ENCODE measurements at places on chromosomes 5 and 9.
A peak's percentile ranks its signal among the peaks of the same experiment; 100 is the strongest.

DNA sequence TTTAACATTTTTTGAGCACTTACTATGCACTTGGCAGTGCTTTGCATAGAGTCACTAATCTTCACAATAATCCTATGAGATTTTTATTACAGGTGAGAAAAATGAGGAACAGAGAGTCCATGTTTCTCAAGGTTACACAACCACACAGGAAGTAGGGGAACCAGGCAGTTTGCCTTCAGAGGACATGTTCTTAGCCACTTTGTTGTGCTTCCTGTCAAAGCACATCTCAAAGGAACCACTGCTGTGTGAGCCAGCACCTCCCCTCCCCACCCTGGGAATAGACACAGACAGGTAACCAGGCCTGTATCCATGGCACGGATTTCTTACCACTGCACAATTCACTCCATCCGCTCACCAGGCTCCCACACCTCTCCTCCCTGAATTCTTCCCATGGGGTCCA, 6.3 kb upstream of the DNAJB5 start:
- no peak for DNase-seq

DNA sequence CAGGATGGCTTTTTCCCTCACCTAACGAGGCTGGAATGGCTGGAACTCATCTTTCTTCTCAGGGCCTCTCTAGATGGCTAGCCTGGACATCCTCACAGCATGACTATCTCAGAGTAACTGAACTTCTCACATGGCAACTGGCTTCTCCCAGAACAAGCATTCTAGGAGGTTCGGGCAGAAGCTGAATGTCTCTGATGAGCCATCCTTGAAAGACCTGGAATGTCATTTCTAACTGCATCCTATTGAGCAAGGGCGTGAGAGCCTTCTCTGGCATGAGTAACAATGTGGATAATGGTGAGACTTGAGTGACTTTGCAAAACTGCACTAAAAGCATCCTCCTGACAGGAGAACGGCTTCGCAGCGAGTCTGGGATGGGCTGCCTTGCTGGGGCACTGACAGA, 487.7 kb downstream of the MAT2B start:
- no peak for DNase-seq

GRCh38 chr5:59637884-59638580, 255.5 kb downstream of the PDE4D start:
- no peak for DNase-seq

- DNase-seq = peak; percentile 62
Observed at GRCh38 chr5:169173372-169173771, 127.6 kb downstream of the SLIT3 start.

GRCh38 chr5:164741376-164741775, 1236.0 kb downstream of the MAT2B start:
- DNase-seq = no peak

DNA sequence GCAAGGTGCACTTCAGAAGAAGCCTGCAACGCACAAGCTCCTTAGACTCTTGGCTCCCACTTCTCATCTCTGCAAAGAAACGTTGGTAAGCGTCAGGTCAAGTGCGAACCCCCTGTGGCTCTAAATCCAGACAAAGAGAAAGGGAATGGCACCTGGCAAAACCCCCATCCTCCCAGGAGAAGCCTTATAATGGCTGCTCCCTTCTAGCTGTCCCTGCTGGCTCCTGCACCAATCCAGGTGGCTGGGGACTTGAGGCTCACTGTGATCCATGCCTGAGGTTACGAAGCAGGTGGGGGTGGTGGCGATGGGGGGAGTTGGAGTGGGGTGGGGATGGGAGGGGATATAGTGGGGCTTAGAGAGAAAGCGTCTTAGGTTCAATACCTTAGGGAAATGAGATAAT, 272.8 kb downstream of the DENND1A start:
- no peak for DNase-seq

DNA sequence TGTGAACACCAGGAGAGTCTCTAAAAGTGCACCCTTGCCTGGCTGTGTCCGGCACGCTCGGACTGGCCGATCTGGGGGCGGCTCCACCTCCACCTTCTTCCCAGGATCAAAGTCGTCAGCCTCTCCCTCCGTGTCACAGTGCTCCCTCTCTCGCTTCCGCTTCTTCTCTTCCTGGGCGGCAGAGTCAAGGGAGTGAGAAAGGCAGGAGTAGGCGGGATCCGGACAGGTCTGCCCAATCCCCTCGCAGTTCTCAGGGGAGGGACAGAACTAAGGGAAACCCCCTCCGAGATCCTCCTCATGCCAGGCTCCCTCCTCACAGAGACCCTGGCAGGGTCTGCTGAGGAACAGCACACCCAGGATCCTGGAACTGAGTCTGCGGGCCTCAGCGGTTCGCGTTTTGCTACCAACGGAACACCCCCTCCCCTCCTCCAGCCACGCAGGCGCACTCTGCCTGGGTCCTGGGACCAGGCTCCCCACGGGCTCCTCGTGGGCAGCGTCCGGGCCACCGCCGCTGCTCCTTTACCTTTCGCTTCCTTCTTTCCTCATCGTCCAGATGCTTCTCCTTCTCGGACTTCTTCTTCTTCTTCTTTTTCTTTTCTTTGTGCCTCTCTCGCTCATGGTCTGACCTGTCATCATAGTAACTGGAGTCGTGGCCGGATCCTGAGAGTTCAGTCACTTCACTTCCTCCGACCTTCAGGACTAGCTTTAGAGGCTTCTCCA, 1.3 kb downstream of the BRD9 start:
- peak; percentile 53 for DNase-seq

- DNase-seq = no peak
Observed at GRCh38 chr9:105485131-105485530, 37.3 kb downstream of the FSD1L start.

DNA sequence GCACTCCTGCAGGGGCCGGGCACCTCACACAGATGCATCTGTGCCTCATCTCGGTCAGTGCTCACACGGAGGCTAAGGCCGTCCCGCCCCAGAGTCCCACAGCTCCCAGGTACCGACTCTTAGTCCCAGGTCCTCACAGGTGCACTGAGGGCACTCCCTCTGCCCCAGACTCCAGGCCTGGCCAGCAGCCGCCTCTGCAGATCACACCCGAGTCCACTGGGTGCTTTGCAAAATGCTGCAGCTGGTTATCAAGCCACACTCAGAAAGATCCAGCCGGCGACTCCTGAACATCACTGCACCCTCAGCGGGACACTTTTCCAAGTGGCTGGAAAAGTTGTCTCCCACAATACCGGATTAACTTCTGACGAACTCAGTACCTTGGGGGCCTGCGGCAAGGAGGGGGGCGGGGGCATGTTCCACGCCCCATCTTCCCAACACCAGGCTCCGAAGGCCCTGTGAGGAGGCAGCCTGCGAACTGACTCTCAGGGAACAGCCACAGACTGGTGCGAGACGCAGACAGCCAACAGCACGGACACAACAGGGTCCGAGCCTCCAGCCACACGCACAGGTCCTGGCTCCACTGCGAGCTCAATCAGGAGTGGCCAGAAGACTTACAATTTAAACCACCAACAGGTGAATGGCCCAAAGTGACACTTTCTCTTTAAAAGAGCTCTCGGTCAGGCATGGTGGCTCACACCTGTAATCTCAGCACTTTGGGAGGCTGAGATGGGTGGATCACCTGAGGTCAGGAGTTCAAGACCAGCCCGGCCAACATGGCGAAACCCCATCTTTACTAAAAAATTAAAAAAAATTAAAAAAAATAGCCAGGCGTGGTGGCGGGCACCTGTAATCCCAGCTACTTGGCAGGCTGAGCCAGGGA, 4.0 kb downstream of the BRD3 start:
- DNase-seq = no peak

- DNase-seq = no peak
Observed at GRCh38 chr5:80061547-80061946, 26.4 kb downstream of the THBS4 start.

- DNase-seq = no peak
Observed at GRCh38 chr5:157025093-157025698, 33.7 kb downstream of the HAVCR1 start.

DNA sequence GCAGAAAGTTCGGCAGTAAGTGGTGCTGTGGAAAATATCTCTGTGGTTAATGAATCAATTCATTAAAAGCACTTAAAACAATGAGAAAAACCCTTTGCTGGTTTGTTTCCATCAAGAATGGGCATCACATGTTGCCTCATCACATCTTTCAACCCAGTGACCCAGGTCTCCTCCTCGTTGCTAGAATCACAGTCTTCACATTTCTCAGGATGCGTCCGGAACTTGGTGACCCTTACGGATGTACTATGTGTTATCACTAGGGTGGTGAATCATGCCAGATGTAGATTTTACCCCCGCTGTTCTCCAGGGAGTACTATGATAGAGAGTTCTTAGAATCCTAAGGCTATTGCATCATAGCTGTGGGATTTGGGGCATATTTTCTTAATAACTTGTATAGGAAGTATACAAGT, 217.9 kb upstream of the KLF4 start:
- peak; percentile 74 for DNase-seq

DNA sequence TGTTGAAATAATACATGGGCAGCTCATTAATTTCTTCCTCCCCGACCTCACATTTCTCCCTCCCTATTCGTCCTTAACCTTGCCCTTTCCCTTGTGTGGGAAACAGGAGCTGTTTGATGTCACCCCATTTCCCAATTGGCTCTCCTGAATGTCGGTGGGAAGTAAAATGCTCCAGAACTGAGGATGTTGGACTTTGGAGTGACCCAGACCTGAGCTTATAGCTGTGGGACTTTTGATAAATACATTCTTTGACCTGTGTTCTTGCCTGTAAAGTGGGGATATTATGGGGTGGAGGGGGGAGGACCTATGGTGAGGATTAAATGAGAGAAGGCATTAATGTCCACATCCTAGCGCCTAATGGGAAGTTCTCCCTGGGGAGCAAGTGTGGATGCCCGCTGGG, 91.3 kb downstream of the ZNF618 start:
- no peak for DNase-seq

DNA sequence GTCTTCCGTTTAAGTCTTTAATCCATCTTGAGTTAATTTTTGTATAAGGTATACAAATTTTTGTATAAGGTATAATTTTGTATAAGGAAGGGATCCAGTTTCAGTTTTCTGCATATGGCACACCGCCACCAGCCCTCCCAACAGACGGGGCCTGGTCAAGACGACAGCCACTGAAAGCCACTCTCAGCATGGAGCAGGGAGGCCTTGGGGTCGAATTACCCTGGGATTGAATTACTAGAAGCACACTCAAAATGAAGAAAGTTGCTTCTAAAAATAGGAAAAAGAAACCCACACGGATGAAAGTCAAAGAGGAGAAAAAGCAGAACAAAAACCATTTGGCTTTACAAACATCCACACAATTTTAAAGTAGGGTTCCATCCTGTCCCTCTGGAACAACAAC, 586.2 kb upstream of the ADAMTS16 start:
- no peak for DNase-seq

GRCh38 chr5:153654504-153655200, 164.2 kb downstream of the GRIA1 start:
- DNase-seq = peak; percentile 48

- no peak for DNase-seq
Observed at GRCh38 chr9:116668970-116669695, 18.0 kb upstream of the TRIM32 start.

GRCh38 chr9:35711501-35712428, 20.2 kb downstream of the TLN1 start:
- no peak for DNase-seq

- DNase-seq = no peak
Observed at GRCh38 chr5:109997161-109997560, 307.4 kb downstream of the MAN2A1 start.

DNA sequence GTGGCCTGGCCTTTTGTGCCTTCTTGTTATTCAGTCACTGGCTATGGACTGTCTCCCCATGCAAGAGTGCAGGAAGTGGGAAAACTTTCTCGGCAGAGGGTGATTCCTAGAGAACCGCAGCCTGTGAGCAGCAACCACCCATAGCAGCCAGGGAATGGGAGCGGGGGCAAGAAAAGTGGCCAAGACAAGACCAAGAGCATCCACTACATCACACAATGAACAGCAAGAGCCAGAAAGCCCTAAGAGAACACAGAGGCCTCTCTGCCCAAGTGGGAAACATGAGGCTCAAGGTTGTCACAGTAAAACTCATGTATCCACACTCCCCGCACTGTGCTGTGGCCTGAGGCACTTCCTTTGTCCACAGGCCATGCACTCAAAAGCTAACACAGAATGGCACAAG, 129.1 kb upstream of the FSTL4 start:
- DNase-seq = no peak

GRCh38 chr5:143306040-143306439, 97.4 kb downstream of the NR3C1 start:
- DNase-seq = no peak

- no peak for DNase-seq
Observed at GRCh38 chr5:8478326-8478725, 609.4 kb downstream of the MTRR start.

DNA sequence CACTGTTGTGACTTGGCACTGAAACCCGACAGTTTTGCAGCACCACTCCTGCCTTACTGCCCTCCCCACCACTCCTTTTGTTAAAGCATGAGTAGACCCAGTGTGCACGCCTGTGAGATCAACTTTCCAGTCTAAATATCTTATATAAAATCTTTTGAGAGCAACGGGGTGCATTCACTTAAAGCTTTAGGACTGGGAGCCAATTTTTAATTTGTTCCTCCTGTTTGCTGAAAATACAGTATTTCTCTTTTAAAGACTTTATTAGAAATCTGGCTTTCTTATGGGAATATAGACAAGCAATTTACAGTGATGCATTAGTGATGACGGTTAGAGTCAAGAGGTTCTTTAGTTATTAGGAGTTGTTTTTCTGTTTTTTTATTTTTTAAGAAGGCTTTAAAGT, 397.5 kb downstream of the TMEM167A start:
- DNase-seq = no peak

DNA sequence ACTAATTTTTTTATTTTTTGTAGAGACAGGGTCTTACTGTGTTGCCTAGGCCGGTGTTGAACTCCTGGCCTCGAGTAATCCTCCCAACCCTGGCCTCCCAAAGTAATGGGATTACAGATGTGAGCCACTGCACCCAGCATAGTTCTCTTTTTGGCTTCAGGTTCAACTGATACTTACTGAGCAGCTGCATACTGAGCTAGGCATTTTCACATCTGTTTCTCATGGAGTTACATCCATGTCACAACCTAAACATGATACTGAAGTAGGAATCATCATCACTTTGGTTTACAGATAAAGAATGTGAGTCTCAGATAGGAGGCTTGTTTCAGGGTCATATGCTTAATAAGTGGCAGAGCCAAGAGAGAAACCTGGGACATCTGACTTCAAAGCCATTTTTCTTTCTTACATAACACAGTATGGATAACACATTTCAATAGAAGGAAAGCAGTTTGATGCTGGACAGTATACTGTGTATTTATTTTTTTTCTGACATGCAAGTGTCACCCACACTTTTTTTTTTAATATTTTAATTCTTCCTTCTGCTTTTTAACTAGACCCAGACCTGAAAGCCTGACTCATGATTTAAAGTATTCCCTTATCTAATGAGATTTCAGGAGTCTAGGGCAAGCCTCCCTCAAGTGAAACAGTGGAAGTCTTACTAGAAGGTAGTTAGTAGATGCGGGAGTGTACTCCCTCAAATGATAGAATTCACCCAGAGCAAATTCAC, 90.8 kb downstream of the HACD4 start:
- DNase-seq = no peak

GRCh38 chr9:121172726-121173487, 28.8 kb downstream of the RAB14 start:
- no peak for DNase-seq
